Breast epithelium (tissue), 4 donors: ENCODE measurements at places on chromosomes 13 and 19. TPM values are rescaled to one million over a fixed set of nuclear protein-coding genes. Genes with fewer than 3 reads are reported as not detected.
A peak's percentile ranks its signal among the peaks of the same experiment; 100 is the strongest.

CEACAM8 gene
- not detected for total RNA-seq

DNA sequence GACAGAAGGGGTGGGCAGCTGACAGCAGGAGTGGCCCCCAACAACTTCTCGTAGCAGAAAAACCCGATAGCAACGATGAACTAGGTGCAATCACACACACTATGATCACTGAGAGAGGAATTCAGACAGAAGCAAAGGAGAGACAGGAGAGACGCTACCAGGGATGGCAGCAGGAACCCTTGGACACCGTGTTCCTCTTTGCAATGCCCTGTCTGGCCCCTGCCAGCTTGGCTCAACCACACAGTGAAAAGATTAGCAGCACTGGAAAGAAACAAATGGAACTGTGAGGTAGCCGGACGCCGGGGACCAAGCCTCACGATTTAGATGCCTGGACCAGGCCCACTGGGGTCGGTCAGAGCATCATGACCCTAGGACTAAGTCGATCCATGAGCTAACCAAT, 23.6 kb downstream of the DCAF15 start:
- no peak for DNase-seq

C13orf42 gene
- not detected for total RNA-seq

DNA sequence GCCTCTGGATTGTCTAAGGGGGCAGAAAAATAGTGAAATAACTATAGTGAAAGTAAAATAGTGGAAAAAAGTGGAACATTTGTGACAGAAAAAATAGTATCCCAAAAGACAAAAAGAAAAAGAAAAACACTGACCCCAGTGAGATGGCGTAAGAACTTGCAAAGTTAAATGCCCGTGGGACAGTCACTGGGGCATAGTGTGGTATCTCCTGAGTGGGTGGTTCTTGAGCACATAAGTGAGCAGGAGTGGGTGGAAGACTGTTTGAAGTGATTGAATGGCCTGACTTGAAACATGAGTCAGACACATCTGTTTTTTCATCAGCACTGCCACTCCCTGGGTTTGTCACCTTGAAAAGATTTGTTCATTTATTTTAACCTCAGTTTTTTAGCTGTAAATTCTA, 2.5 kb downstream of the ZNF430 start:
- no peak for DNase-seq

DNA sequence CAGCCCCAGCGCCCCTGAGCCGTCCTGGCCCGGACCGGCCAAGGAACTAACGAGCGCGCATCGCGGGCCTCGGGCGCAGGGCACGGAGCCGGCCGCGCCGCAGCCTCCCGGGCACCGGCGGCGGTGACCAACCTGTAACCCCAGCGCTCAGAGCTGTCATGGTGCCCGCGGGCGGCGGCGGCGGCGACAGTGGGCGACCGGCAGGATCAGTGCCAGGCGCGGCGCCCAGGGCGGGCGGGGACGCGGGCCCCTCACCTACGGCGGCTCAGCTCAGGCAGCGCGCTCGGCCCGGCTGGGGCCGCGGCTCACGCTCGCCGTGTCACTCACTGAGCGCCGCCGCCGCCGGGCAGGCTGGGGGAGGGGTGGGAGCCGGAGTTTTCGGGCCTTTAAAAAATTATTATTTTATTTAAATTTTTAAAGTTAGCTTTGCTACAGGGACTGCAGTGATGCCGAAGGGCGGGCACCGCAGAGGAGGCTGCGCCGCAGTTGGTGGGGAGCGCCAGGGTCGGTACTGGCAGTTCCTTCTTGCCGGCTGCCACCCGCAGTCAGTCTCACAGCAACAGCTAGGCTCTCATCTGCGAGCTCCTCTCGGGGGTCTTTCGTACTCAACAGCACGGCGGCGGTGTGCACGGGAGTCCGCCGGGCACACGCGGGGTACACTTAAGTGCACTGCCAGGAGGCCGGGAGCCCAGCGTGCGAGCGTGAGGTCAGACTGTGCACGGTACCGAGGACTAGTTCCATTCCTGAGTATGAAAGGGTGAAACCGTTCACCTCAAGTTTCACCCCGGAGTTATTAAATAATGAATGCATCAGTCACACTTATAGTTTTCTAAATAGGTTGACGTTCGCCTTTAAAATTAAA, at the start of gene NALCN:
NALCN (minus strand) TSS at position 328 of the 862 bp plus-strand sequence. CDS start 17,382 bp downstream, outside the sequence.
- no peak for DNase-seq

DNA sequence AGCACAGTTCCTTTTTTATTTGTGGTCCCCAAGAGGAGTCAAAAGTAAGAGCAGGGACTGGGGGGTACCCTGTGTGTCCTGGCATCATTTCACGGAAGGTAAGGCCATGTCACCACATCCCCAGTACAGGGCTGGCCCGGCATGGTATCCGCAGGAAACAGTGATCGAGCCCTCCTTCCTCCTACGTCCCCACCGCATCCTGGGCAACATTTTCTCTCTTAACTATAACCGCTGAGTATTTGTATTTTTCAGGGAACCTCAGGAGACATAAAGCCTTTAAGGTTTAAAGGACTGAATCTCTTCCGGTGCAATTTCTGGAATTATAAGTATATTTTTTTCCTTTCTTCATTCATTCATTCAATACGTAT, 13.6 kb upstream of the LATS2 start:
- no peak for DNase-seq

TINCR gene
- total RNA-seq: 1.3 TPM

DNA sequence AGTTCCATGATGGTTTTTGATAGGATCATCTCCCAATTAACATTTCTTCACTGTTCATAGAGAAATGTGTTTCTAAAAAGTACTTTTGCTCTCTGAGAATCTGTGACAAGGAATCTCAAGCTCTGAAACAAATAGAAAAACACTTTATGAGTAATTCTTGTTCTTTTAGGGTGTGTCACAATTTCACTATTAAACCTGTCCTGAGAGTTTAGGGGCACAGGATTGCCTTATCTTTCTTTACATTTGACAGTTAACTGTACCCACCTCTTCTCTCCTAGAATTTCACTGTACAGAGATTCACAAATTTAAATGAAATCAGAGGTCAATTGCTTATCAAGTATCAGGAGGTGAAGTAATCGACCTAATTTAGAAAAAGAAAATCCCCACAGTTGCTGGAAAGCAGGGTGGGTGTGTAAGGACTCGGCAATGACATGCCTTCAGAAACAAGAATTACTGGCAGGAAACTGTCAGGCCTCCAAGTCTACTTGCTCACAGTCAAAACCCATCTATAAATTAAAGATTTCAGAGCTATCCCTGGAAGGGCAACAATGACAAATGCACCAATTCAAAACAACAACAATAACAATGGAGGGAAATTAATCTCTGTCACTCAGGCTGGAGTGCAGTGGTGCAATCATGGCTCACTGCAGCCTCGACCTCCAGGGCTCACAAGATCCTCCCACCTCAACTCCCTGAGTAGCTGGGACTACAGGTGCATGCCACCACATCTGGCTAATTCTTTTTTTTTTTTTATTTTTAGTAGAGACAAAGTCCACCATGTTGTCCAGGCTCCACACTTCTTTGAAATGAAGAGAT, 250.2 kb downstream of the ABCC4 start:
- DNase-seq: no peak

EFNA2 gene
- total RNA-seq: 0.66 TPM

GRCh38 chr13:73924607-73925006, 209.6 kb downstream of the KLF12 start:
- no peak for DNase-seq

- DNase-seq: no peak
These were observed 469.5 kb downstream of the TSHZ3 start for GRCh38 chr19:30879736-30880135.

GRCh38 chr19:31146015-31146414, 203.2 kb downstream of the TSHZ3 start:
- no peak for DNase-seq

DNA sequence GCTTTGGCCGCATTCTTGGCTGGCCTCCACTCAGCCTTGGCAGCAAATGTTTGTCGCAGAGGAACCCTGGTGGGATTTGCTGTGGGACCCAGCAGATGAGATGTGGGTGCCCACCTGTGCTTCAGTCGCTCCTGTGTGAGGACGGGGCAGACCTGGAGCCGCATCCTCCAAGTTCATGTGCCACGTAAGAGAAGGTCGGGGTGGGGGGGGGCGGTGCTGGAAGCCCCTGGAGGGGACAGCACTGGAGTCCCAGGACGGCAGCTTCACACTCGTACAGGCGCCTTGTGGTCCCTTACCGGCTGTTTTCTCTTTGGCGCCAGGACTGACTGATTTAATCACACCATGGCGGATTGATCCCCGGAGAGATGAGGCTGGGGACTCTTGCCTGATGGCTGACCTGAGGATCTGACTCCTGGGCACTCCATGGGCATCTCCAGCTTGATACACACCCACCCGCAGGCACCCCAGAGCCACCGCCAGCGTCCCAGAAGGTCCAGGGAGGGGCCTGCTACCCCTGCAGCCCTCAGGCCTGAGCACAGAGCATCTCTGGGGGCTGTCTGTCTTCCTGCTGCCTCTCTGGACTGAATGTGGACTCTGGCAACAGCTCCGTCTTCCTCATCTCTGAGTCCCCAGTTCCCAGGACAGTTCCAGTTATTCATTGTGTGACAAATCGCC, 10.0 kb upstream of the GRTP1 start:
- DNase-seq: no peak

- DNase-seq: no peak
These were observed 146.5 kb downstream of the PCCA start for GRCh38 chr13:100235311-100235901.

KIR3DL2 gene
- not detected for total RNA-seq

DNA sequence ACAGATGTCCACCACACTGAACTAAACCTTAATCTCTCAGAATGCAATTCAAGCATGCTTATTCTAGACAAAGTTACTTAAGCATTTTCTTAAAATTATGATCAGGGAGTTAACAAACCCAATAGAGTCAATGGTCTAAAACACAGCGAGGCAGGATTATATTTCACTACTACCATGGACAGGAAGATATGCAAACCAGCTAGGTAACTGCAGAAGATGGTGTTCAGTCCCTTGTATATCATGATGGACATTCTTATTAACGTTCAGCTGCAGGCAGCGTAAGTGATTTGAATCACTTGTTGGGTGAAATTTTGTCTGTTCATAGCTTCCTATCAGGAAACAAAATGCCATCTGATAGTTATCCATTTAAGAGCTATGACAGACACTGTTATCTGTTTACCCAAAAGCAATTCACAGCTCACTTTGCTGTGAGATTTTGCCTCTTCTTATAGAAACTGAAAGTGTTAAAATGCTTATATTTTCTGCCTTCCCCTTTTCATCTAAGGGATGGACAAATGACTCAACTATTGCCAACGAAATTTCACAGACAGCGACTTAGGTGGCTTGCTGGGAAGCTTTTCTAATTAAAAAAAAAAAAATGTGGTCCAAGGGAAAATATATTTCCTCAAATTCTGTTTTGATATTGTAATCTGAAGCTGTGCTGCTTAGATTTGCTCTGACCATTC, 591.9 kb downstream of the DACH1 start:
- no peak for DNase-seq

DNA sequence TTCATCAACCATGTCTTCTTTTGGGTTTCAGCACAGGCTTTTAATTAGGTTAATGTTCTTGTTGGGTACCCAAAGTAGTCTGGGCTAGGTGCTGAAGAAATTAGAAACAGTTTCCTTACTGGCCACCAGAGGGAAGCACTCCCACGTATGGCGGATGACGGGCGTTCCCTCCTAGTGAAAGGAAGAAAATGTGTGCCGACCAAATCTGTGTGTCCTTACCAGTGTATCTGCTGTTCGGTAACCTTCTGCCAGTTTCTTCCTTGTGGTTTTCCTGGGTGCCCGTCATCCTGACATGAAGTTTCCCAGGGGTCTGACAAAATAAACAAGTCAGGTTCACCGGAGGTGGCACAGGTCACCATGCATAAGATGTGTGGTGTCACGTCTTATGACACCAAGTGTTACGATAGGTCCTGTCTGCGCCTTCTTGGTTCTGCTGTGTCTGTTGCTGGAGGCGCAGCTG, 6.0 kb upstream of the WDR88 start:
- DNase-seq: no peak

GRCh38 chr19:3658004-3658869, 31.6 kb upstream of the CACTIN start:
- DNase-seq: no peak

GRCh38 chr19:35629332-35629633, 447 bp downstream of the RBM42 start:
- no peak for DNase-seq

- DNase-seq: peak; percentile 89
These were observed 183.7 kb downstream of the COL4A1 start for GRCh38 chr13:110123041-110123809.

CCNA1 gene
- total RNA-seq: 0.98 TPM

DNA sequence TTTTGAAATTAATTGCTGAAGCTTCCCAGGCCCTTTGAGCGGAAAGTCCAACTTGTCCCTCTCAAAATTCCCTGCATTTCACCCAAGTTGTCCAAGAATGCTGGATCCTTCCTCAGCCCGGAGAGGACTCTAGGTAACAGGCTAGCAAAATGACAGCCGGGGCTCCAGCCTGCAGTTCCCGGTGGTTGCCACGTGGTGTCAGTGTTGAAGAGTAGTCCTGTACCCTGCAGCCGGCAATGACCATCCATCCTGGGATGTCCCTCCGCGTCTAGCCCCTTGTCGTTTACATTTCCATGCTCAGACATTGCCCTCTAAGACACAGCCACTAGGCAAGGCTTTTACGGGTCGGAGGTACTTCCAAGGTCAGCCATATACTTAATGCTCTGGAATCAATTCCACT, 31.4 kb upstream of the MTIF3 start:
- DNase-seq: no peak

LIM2 gene
- total RNA-seq: not detected

KRTDAP gene
- total RNA-seq: not detected

GRCh38 chr13:112453207-112453829, 77.2 kb downstream of the SPACA7 start:
- no peak for DNase-seq

- DNase-seq: no peak
These were observed 4.5 kb upstream of the RASAL3 start for GRCh38 chr19:15468675-15469512.

LILRA6 gene
- 1.8 TPM for total RNA-seq

DNA sequence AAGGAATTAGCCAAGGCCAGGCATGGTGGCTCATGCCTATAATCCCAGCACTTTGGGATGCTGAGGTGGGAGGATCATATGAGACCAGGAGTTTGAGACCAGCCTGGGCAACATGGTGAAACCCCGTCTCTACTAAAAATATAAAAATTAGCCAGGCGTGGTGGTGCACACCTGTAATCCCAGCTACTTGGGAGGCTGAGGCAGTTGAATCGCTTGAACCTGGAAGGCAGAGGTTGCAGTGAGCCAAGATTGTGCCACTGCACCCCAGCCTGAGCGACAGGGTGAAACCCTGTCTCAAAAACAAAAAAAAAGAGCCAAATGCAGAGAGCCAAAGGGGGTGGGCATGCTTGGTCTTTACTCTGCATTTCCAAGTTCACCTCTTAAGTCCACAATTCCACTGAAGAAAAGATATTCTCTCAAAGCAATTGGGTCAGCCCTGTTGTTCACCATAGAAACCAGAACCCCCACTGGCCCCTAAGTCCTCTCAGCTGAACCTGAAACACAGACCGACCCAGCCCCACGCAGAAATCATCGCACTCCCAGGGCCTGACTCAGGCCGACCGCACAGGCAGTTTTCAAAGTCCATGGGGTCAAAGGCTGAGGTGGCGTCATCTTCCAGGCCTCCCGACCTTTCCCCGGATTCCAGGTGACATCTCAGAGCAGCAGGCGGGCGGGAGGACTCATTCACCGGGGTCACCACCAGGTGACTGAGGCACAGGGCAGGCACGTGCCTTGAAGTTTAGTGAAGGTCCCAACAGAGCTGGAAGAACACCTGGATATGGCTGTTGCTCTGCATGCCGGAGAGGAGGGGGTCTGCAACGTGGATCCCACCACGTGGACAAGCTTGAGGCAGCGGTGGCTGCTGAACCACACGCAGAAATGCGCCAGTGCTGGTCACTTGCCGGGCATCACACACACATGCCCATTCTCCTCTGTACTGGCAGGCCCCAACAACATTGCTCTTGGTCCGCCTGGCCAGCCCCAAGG, 33.1 kb downstream of the SLC25A42 start:
- DNase-seq: no peak

GRCh38 chr19:10173527-10173926, 21.2 kb downstream of the DNMT1 start:
- no peak for DNase-seq
